Motor neuron (in vitro differentiated cells): ENCODE measurements at places on chromosomes 13 and 19.

GRCh38 chr13:25281193-25281934 lies 5.9 kb downstream of the MTMR6 start:
- no peak for ATAC-seq

GRCh38 chr13:71672512-71672911 lies 194.5 kb downstream of the DACH1 start:
- no peak for ATAC-seq

DNA sequence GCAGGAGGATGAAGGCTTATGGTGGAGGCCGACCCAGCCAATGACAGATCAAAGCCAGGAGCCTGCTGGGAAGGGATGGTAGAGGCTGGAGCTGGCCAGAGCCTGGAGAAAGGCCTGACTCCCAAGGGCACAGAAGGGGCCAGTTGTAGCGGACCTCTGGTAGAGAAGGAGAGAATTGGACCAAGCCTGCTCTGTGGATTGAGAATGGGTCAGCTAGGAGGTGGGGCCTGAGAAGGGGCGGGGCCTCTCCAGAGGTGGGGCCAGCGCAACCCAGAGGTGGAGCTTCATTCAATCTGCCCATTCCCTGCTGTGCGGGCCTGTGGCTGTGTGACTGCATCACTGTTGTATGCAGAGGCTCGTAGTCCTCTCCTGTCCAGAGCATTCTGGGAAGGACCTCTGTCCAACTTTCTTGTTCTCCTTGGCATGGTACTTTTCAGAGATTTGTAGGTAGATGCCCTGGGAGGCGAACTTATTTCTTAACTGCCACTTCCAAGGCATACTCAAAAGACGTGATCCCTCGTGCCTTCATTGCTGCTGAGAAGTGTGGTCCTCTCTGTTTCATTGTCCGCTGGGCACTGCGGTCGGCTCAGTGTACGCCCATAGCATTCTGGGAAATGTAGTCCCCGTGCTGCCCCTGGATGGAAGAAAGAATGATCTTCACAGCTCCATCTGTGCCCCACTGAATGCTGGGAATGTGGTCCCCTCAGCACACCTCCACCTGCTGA lies 6.7 kb downstream of the GRIN2D start:
- ATAC-seq: peak; percentile 77

DNA sequence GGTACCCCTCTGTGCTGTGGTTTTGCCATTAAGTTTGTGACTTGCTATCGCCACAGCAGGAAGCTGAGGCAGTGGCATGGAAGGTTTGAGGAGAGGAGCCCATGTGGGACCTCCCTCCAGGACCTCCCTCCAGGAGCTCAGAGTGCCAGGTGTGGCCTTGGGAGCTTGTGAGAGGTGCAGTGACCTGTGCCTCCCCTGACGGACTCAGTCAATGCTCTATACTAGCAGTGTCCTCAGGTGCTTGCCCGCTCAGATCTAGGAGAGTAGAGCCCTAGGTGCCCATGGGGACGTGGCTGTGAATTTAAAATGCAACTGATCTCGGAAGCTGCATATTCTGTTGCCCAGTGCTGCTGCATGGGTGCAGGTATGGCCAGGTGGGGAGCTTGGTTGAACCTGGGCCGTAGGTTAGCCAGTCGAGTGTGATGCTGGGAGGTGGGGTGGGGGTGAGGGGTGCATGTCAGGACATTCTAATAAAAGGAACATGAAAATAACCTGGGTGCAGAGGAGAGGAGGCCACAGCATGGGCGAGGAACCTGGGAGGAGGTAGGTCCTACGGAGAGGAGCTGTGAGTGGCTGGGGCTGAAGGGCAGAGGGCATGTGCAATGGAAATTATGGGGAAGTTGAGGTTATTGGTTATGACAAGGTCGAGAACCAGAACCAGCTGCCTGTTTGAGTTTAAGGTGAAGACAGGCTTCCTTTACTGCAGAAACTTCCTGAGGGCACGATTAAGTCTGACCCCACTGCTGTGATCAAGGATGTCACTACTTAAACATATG lies 41.6 kb downstream of the TEX29 start:
- no peak for ATAC-seq

- ATAC-seq: peak; percentile 9
These were observed 38.1 kb upstream of the ZNF766 start for GRCh38 chr19:52231154-52231910.

DNA sequence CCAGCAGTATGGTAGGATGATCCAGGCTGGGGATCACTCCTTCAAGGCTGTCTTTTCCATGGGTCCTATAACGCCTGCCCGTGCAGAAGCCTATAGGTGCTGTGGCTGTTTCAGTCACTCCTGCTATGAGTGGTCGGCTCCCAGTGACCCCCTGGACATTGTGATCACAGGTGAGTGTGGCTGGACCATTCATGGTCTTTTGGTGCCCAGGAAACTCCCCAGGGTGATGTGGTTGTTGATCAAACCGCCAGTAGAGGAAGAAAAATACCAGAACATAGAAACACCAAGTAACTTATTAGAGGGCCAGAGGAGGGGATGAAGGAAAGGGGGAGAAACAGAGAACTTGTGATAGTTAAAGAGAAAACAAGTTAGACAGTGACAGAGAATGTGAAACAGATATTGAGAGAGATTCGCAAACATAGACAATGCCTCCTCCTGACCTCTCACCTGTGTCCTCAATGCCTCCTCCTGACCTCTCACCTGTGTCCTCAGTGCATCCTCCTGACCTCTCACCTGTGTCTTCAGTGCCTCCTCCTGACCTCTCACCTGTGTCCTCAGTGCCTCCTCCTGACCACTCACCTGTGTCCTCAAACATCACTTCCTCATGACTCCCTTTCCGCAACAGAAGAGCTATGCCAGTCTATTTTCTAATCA lies 19.4 kb downstream of the LAIR2 start:
- no peak for ATAC-seq

DNA sequence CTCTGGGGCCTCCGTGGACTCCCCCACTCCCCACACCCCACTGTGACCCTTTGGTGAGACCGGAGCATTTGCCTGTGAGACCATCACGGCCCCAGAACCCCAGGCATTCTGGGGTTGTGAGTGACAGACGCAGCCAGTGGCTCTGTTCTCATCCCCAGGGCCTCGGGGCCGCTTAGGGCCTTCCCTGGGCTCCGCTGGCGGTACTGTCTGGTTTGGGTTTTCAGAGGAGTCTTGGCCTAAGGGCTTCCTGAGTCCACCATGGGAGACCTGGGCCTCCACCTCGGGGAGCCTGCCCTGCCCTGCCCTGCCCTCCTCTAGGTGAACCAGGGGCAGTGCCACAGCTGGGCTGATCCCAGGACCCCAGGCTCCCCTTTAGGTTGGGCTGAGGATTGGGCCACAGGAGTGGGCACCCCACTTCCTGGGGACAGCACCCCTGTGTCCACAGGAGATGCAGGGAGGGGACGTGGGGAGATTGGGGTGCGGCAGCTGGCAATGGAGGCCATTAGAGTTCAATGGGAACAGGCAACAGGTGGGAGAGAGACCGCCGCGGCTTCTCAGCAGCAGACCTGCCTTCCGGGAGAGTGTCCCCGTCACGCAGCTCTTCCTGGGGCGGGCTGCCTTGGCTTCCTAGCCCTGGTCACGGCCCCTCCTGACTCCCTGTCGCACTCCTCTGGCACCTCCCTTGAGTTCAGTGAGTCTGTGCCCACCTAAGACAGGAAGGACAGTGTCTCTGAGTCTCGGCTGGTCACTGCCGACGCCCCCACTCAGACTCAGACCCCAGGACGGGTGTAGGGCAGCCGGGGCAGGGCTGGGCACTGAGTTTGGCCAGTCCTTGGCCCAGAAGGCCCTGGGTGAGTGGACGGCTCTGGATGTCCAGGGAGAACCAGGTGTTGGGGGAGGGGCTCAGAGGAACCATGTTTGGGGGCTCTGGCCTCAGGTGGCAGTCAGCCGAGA lies 164.1 kb downstream of the KDM4B start:
- ATAC-seq: no peak

DNA sequence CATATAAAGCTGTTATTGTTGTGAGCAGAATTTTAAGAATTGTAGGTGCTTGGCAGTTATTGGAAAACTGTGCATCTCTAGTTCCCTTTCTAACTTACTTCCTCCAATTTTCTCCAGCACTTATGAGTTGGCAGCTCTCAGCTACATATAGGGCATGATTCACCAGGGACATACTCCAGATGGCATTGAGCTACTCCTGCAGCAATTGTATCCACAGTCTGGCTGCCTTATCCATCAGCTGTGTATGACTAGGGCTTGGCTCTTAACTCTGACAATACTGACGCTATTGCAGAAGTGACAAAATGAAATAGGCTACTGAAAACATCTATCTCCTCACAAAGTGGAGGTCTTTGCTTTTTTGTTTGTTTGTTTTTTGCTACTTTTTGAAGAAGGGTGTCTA lies 276.7 kb downstream of the POU4F1 start:
- no peak for ATAC-seq

DNA sequence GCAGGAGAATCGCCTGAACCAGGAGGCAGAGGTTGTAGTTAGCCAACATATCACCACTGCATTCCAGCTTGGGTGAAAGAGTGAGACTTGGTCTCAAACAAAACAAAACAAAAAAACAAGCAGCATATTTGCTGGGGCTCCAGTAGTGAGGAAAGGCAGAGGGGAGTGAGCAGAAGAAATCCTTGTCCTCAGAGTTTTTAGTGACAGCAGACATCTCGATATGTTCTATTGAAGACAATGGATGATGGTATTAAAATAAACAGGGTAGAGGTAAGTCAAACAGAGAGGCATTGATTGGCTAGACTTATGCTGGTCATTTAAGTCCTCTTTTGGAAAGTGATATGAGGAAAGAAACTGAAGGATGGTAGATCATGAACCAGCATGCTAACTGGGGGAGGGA lies 19.0 kb downstream of the NLRP7 start:
- ATAC-seq: no peak

GRCh38 chr19:7215176-7215575 lies 79.0 kb downstream of the INSR start:
- ATAC-seq: no peak

DNA sequence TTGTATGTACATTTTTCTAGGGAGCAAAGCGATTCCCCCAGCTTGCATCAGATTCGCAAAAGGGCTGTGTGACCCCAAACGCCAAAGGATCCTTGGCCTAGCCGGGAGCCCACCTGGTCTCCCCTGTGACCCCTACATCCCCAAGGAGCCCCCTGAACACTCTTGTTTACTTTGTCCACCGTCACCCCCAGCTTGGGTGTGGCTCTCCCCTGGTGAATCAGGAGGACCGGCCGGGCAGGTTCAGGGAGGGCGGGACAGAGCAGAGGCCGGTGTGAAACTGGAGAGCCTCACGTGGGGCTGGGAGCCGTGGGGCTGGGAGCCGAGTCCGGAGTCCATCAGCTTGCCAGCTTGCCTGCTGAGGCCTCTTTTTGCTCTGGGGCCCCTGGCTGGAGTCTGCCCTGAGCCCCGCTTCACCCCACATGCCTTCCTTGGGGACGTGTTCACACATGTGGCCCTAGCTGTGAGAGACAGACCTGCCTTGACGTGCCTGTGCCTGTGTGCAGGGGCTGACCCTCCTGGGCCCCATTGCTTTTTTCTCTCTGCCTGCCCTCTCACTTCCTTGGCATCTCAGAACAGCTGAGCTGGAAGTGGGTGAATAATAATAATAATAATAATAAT lies 2.0 kb downstream of the ITPKC start:
- peak; percentile 0 for ATAC-seq

- ATAC-seq: no peak
These were observed 54.0 kb upstream of the C13orf46 start for GRCh38 chr13:114027826-114028225.

GRCh38 chr13:34412817-34413375 lies 529.2 kb upstream of the NBEA start:
- ATAC-seq: no peak

GRCh38 chr19:39686739-39687138 lies 17.5 kb upstream of the LGALS14 start:
- ATAC-seq: no peak

DNA sequence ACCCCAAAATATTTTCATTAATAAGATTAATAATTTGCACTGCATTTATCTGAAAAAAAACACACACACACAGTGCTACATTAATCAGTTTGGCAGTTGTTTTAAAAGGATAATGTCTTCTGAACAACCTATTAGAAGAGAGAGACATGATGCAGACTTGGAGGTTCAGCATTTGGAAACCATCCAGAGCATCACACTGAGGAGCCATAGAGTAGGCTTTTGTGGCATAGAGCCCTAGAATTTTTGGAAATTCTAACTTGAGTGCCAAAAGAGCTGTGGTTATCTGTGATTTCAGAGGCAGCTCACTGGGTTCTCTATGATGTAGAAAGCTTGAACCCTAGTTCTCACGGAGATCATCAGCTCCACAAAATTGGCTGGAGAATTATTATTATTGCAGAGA lies 90.2 kb downstream of the RFC3 start:
- no peak for ATAC-seq

GRCh38 chr13:30103161-30103840 lies 204.1 kb downstream of the KATNAL1 start:
- ATAC-seq: no peak

DNA sequence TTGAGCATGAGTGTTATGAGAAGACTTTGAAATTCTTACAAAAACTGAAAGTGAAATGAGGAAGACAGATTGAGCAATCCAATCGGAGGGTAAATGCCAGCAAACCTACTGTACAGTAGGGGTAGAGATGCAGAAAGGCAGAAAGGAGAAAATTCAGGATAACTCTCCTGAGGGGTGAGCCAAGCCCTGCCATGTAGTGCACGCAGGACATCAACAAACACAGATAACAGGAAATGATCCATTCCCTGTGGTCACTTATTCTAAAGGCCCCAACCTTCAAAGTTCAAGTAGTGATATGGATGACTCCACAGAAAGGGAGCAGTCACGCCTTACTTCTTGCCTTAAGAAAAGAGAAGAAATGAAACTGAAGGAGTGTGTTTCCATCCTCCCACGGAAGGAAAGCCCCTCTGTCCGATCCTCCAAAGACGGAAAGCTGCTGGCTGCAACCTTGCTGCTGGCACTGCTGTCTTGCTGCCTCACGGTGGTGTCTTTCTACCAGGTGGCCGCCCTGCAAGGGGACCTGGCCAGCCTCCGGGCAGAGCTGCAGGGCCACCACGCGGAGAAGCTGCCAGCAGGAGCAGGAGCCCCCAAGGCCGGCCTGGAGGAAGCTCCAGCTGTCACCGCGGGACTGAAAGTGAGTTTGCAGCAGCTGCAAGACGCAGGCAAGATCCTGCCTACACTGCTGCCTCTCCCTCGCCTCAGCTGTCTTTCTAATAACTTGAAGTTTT lies at the start of gene TNFSF13B:
Gene TNFSF13B (plus strand): TSS at position 118 of the 728 bp plus-strand sequence. CDS start 178 bp downstream, at position 296.
- no peak for ATAC-seq

DNA sequence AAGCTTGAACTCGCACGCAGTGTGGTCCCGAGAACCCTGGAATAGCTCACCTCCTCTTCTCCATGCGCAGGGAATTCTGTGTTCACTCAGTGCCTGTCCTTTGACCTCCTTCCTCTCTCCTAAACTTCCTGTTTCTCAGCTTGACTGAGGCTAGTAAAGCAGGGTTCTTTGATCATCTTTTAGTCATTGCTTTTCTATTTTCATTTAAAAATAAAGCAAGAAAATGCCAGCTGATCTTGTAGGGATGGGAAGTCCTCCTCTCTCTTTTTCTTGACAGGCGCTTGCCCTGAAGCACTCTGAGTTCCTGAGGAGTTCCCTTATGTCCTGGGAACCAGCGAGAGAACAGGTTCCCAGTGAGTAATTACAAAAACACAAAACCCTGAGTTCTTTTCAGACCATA lies 62.8 kb downstream of the ARHGEF7 start:
- ATAC-seq: no peak

- ATAC-seq: no peak
These were observed 101.8 kb downstream of the SOX1 start for GRCh38 chr13:112168761-112169160.
